ENCODE measurements at places on chromosomes 3 and 15.

GRCh38 chr3:127193341-127193740, 410 bp downstream of the PRR23E start:
- no peak for DNase-seq

GRCh38 chr3:14235912-14236295, 57.3 kb downstream of the LSM3 start:
- DNase-seq, result no peak

DNA sequence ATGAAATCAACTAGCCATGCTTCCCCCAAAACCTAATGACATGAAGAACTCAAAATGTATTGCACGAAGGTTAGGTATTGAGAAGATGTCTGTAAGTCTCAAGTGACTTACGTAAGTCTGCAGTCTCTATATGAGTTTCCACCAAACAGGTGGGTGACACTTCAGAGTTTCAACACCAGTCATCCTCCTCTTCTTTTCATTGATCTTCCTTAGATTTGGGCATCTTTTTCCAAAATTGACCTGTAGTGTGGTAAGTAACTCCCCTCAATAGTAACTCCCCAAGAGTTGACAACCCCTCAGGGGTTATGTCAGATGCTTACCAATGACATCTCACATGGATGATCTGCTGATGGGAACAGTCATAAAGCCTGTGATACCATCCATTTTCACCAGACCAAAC, 46.1 kb downstream of the GPR176 start:
- no peak for DNase-seq

- DNase-seq, result no peak
These were observed 77.4 kb downstream of the FLNB start for GRCh38 chr3:58085616-58086015.

Measured in CD4-positive, alpha-beta T cell treated with Interleukin-17A for 1 hour (primary cell).